ENCODE measurements at places on chromosomes 1 and 21. TPM values are rescaled to one million over a fixed set of nuclear protein-coding genes. Genes with fewer than 3 reads are reported as not detected.

Gene CYP4Z1
- not detected for total RNA-seq

Gene UBE4B
- total RNA-seq = 77.2 TPM

Gene TNFSF4
- total RNA-seq = 1.7 TPM

Gene SHE
- not detected for total RNA-seq

Gene DNASE2B
- total RNA-seq = 0.26 TPM

Gene ENAH
- 213 TPM for total RNA-seq

Gene TRNP1
- total RNA-seq = 48.8 TPM

Gene HAPLN2
- total RNA-seq = 0.93 TPM

Gene CHI3L1
- not detected for total RNA-seq

DNA sequence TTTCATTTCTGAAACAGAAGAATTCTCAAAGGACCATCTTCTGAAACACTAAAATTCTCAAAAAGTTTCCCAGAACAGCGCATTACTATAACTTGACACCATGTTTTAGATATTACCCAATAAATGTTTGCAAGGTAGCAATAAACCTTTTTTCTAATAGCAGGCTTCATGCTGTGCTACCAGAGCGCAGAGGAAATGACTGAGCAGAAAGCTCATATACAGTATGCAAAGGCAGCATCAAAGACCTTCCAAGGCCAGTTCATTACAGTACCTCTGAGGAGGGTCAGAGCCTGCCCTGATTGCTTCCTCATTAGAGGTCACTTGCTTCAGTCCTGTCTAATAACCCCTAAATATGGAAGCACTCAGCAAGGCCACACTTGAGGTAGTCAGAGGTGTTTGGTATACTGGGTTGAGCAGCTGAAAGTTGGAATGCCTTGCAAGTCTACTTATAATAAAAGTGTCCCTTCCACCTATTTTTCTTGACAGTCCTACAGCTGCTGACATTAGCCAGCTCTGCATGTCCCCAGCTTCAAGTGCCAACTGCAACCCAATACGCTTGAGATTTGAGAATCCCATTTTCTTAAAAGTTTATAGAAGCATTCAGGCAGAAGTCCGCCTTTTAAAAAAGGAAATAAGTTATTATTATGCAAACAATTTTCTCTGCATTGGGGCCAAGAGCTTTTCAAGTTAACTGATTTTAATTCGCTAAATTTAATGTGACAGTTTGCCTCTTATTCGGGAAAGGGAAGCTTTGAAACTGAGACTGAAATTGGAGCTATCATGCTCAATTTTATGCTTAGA, 207.2 kb downstream of the ZC3H11B start:
- no peaks in the 10 kb centered on the region for H3K36me3 ChIP-seq
- H3K27me3 ChIP-seq = no peaks in the 10 kb centered on the region
- no peak overlapping the region for H3K4me3 ChIP-seq
- peaks cover 20% of the 10 kb centered on the region for H3K4me1 ChIP-seq

- DNase-seq = no peak
- no peak overlapping the region for H3K27ac ChIP-seq
- H3K4me3 ChIP-seq = no peak overlapping the region
- H3K27me3 ChIP-seq = no peaks in the 10 kb centered on the region
- H3K4me1 ChIP-seq = peaks cover 3% of the 10 kb centered on the region
Observed at GRCh38 chr1:161001525-161001924, 19.4 kb downstream of the F11R start.

- H3K4me1 ChIP-seq = no peaks in the 10 kb centered on the region
- no peak overlapping the region for H3K4me3 ChIP-seq
- no peak for DNase-seq
- no peaks in the 10 kb centered on the region for H3K36me3 ChIP-seq
- no peak overlapping the region for H3K27ac ChIP-seq
Observed at GRCh38 chr1:60063561-60063960, 10.0 kb downstream of the C1orf87 start.

DNA sequence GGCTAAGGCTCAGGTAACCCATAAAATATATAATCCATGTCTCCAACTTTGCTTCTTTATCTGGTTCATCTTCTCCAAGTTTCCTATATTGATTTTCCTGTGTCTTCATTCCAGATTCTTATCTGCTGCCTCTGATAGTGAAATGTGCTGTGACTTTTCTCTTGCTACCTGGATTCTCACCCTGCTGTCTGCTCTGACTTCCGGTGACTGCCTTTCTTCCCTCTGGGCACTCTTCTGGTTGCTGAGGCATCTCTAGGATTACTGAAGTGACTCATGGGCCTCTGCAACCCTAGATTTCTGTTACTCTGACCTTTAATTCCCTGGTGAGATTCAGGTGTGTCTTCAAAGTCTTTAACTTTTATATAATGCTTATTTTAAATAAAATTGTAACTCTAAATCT, 46.9 kb downstream of the GIPC2 start:
- H3K4me3 ChIP-seq = no peak overlapping the region
- DNase-seq = no peak
- no peaks in the 10 kb centered on the region for H3K36me3 ChIP-seq
- H3K27me3 ChIP-seq = no peaks in the 10 kb centered on the region
- H3K27ac ChIP-seq = no peak overlapping the region

DNA sequence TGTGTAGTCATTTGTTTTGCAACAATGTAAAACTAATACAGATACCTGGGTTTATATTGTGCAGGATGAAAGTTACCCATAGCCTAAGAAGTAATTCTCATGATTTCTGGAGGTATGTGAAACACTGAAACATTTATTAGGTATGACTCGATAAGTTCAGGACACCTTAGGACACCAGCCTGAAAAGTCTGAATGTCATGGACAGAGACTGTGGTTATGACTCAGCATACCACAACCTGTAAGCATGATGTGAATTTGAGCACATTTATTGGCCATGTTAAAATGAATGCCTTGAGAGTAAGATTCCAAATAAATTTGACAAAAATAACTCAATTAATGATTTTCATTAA, 1471.7 kb upstream of the B3GALT2 start:
- no peak for DNase-seq
- no peak overlapping the region for H3K27ac ChIP-seq
- H3K36me3 ChIP-seq = no peaks in the 10 kb centered on the region
- no peaks in the 10 kb centered on the region for H3K4me1 ChIP-seq
- H3K27me3 ChIP-seq = no peaks in the 10 kb centered on the region
- H3K4me3 ChIP-seq = no peak overlapping the region

GRCh38 chr1:109500941-109501381, 7.1 kb downstream of the CYB561D1 start:
- no peaks in the 10 kb centered on the region for H3K27me3 ChIP-seq
- no peak overlapping the region for H3K4me3 ChIP-seq
- H3K27ac ChIP-seq = no peak overlapping the region

DNA sequence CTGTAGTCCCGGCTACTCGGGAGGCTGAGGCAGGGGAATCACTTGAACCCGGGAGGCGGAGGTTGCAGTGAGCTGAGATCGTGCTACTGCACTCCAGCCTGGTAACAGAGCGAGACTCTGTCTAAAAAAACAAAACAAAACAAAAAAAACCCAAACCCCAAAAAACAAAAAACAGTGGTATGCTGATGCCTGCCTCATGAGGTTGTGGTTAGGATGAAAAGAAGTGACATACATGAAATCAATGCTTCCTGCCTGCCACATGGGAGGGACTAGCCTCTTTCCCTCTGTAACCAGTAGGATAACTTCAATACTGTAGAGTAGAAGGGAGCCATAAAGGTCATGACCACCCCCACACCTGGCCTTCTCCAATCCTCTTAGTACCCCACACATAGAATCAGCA, 55.2 kb downstream of the TENT5C start:
- no peaks in the 10 kb centered on the region for H3K36me3 ChIP-seq
- H3K27me3 ChIP-seq = peaks cover 8% of the 10 kb centered on the region
- H3K4me3 ChIP-seq = no peak overlapping the region
- no peak overlapping the region for H3K27ac ChIP-seq
- DNase-seq = no peak

GRCh38 chr1:205360891-205361290, 4.2 kb upstream of the KLHDC8A start:
- peaks cover 3% of the 10 kb centered on the region for H3K4me1 ChIP-seq
- no peak for DNase-seq
- H3K27me3 ChIP-seq = peaks cover 49% of the 10 kb centered on the region
- H3K4me3 ChIP-seq = no peak overlapping the region

- H3K36me3 ChIP-seq = peaks cover 17% of the 10 kb centered on the region
- no peaks in the 10 kb centered on the region for H3K27me3 ChIP-seq
- no peak for DNase-seq
Observed at GRCh38 chr1:180170546-180171151, 16.0 kb downstream of the QSOX1 start.

- no peak overlapping the region for H3K4me3 ChIP-seq
- H3K27ac ChIP-seq = no peak overlapping the region
- H3K4me1 ChIP-seq = peaks cover 10% of the 10 kb centered on the region
- no peak for DNase-seq
Observed at GRCh38 chr1:24771574-24771973, 26.3 kb downstream of the CLIC4 start.

DNA sequence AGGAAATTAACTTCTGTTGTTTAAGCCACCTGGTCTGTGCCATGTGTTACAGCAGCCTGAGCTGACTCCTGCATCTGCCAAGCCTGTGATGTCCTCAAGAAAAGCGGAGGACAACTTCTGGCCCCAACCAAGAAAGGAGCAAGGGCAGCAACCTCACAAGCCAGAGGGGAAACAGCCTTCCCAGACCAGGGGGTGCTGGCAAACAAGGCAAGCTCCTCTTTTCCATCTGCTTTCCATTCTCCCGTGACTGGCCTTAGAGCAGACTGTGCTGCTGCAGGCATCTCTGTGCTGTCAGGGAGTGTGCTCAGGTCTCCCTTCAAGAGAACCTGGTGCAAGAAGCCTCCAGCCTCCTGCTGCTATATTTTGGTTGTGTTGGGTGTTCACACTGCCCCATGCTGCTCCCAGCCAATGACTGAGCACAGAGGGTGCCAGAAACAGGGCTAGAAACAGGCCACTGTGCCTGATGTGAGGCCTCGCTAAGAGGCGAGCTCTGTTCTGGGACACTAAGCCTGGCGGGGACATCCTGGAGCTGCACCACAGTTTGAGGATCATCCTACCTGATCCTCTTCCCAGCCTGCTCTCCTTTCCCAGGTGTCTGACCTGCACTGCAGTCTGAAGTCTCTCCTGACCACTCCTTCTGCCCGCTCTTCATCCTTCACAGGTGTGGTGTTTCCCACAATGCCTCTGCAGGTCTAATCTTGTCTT, 27.5 kb upstream of the SLAMF9 start:
- H3K4me1 ChIP-seq = peaks cover 5% of the 10 kb centered on the region
- no peaks in the 10 kb centered on the region for H3K36me3 ChIP-seq
- peaks cover 35% of the 10 kb centered on the region for H3K27me3 ChIP-seq

DNA sequence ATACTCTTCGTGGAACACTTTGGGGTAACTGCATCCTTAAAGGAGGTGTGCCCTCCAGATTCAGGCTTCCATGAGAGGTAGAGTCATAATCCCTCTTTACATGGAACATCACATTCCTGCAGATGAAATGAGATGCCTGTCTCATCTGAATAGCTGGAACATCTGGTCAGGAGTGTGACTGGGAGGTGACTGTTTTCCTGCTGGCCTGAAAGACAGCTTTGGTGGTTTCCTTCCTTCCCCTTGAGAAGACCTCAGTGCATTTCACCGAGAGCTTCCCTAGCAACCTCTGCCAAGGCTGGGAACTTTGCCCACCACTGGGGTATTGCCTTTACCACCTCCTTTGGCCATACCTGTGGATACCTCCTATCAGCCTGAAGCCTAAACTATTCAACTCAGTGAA, 46.7 kb upstream of the GUCA2A start:
- H3K4me3 ChIP-seq = no peak overlapping the region
- H3K4me1 ChIP-seq = peaks cover 2% of the 10 kb centered on the region
- no peak overlapping the region for H3K27ac ChIP-seq
- H3K36me3 ChIP-seq = peaks cover 20% of the 10 kb centered on the region
- no peaks in the 10 kb centered on the region for H3K27me3 ChIP-seq

- no peaks in the 10 kb centered on the region for H3K4me1 ChIP-seq
- H3K36me3 ChIP-seq = no peaks in the 10 kb centered on the region
- H3K4me3 ChIP-seq = no peak overlapping the region
- DNase-seq = no peak
- H3K27me3 ChIP-seq = peaks cover 15% of the 10 kb centered on the region
Observed at GRCh38 chr1:17293681-17294425, 14.1 kb upstream of the PADI4 start.

- H3K4me1 ChIP-seq = peaks cover 28% of the 10 kb centered on the region
- H3K4me3 ChIP-seq = peak overlapping the region; percentile 77
- no peaks in the 10 kb centered on the region for H3K27me3 ChIP-seq
- no peak for DNase-seq
Observed at GRCh38 chr1:8879922-8880676, 1.6 kb upstream of the ENO1 start.

GRCh38 chr1:158035976-158036583, 42.6 kb downstream of the KIRREL1 start:
- no peak overlapping the region for H3K27ac ChIP-seq
- H3K36me3 ChIP-seq = peaks cover 7% of the 10 kb centered on the region
- H3K4me3 ChIP-seq = no peak overlapping the region
- H3K27me3 ChIP-seq = no peaks in the 10 kb centered on the region

DNA sequence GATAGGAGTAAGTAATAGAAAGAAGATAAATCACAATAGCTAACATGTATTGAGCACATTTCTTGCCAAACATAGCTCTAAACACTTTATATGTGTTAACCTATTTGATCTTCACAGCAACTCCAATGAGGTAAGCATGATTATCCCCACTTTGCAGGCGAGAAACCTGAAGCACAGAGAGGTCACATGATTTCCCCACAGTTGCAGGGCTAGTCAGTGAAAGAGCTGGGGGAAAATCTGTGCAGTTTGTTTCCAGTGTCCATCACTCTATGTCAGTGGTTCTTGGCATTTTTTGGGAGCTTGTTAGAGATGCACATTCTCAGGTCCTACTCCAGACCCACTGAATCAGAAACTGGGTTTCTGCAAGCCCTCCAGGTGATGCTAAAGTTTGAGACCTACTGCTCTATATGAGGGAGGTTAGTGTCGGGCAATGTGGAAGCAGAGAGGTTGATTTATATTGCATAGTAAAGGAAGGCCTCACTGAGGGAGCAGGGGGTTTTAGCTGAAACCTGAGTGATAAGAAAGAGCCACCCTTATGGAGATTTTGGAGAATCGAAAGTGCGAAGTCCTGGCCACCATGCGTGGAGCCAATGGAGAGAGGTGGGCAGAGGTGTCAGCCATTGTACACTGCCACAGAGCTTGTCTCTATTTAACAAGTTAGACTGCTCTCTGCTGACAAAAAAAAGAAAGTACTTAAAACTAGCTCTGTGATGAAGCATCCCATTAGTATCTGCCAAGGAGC, 20.9 kb downstream of the MCOLN3 start:
- H3K4me1 ChIP-seq = no peaks in the 10 kb centered on the region
- no peak overlapping the region for H3K4me3 ChIP-seq
- H3K36me3 ChIP-seq = peaks cover 9% of the 10 kb centered on the region
- H3K27ac ChIP-seq = no peak overlapping the region

DNA sequence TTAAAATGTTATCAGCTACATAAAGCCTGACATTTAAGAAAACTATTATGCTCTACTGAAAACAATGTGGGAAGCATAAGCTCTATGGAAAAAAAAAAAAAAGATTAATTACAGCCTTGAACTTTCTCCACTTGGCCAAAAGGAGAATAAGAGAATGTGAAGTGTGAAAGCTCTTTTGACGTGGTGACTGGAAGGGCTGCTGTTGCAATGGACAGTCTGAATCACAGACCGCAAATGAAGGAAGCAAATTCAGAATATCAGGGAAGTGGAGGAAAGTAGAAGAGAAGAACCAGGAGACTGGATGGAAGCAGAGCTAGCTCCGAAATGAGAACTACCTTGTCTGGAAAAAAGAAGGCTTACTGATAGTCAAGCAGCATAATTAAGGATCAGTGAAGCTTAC, 106.8 kb downstream of the AK5 start:
- H3K27me3 ChIP-seq = peaks cover 12% of the 10 kb centered on the region
- no peak for DNase-seq
- no peaks in the 10 kb centered on the region for H3K36me3 ChIP-seq

GRCh38 chr1:155961937-155962336, 16.4 kb downstream of the ARHGEF2 start:
- no peak overlapping the region for H3K4me3 ChIP-seq
- no peak for DNase-seq
- peaks cover under 1% of the 10 kb centered on the region for H3K4me1 ChIP-seq
